NCI-H1694 (cell line): ENCODE measurements at places on chromosomes 11 and 22.
A peak's percentile ranks its signal among the peaks of the same experiment; 100 is the strongest.

- no peak for DNase-seq
Observed at GRCh38 chr11:8026982-8027381, 39.8 kb downstream of the EIF3F start.

DNA sequence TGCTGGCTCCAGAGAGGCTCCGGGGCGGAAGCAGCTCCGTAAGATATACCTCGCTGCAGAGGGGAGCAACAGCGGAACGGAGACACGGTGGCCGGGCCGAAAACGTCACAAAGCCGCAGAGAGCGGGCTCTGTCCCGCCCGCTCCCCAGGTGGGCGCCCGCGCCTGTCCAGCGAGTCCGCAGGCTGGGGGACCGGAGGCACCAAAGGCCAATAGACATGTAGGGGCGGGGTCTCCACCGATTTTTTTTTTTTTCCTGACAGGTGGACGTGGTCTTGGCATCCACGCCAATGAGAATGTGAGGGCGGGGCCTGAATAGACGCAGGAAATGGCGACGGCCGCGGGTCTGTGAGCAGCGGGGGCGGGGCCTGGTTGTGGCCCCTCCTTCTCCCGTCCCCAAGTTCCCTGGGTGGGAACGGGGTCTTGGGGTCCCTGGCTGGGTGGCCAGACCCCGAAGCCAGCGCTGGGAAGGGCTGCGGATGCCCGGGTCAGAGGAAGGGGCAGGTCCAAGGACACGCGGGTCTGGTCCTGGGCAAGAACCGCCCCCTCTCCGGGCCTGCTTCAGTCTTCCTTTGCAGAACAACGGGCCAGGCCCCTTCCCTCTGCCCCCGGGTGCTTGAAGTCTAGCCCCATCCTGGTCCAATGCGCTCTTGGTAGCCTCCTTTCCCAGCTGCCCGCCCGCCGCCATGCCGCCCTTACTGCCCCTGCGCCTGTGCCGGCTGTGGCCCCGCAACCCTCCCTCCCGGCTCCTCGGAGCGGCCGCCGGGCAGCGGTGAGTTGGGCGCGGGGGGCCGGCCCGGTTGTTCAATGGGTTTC is at the start of gene DNAJC4:
Gene DNAJC4 (plus strand): TSS at position 378 of the 814 bp plus-strand sequence. CDS start 307 bp downstream, at position 685.
- DNase-seq = peak; percentile 89

- no peak for DNase-seq
Observed at GRCh38 chr11:47570651-47571356, 5.4 kb downstream of the PTPMT1 start.

- no peak for DNase-seq
Observed at GRCh38 chr11:70418130-70418529, 19.8 kb downstream of the CTTN start.

DNA sequence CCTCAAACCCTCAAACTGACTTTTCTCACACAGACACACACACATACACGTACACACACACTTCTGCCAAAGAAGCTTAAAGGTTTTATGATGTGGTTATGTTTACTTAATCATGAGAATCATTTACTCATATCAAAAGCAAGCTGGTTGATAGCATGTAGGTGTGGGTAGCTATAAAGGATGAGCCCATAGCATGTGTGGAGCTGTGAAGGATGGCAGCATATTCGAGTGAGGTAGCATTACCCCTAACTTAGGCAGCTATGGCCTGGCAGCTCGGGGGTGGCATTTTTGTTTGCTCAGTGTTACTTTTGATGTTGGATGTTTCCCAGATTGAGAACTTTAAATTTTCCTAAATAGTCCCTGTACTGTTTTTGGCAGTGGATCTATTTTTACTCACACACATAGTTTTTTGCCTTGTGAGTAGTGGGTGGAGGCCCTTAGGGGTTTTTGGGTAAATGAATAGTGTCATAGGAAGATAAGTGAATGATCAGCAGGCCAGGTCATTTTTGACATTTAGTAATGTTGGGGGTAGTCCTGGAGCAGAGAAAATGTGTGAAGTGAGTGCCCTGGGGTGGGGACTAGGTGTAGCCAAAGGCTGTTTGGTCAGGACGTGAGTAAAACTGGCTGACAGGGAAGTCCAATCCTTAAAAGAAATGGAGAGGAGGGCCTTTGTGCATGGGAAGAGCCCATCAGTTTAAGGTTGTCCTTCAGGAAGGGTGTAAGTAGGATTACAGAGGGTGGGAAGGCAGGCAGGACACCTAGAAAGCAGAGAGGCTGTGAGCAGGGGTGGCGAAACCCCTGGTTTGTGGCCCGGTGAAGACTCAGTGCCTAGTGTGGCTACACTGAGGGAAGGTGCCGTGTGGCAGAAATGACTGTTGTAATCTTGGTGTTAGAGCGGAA is 7.1 kb downstream of the YWHAH start:
- DNase-seq = no peak

GRCh38 chr11:123616505-123617198 is 37.8 kb downstream of the SCN3B start:
- DNase-seq = peak; percentile 23

GRCh38 chr11:4098026-4098621 is 3.5 kb downstream of the RRM1 start:
- DNase-seq = no peak

- peak; percentile 32 for DNase-seq
Observed at GRCh38 chr22:40193429-40194421, 16.0 kb downstream of the TNRC6B start.

GRCh38 chr11:116879800-116880625 is 42.6 kb upstream of the APOA1 start:
- DNase-seq = no peak

DNA sequence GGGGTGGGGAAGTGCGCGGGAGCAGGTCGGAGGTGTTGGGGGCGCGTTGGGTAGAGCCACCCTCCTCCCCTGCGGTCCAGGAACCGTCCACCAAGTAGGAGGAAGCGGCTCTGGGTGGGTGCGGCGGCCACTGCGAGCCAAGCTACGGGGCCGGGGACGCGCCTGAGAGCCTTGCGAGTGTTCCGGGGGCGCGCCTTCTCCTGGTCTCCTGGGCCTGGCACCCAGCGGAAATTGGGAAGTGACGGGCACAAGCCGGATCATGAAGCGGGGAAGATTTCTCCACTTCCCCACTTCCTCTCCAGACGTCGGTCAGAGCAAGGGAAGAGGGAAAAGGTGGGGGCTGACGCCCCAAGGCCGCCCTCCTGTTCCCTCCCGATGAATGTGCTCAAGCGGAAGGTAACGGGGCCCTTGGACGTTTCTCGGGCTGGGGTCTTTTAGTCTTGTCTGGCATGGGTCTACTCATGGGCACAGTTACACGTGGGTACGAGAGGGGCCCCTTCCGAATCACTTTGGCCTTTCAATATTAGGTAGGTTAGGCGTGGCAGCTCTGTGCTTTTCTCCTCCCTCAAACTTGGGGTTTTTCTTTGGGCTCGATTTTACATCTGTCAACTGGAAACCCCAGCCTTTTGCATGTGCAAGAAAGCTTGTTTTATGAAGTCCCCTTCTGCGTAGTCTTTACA is 865 bp downstream of the RBM14 start:
- no peak for DNase-seq

DNA sequence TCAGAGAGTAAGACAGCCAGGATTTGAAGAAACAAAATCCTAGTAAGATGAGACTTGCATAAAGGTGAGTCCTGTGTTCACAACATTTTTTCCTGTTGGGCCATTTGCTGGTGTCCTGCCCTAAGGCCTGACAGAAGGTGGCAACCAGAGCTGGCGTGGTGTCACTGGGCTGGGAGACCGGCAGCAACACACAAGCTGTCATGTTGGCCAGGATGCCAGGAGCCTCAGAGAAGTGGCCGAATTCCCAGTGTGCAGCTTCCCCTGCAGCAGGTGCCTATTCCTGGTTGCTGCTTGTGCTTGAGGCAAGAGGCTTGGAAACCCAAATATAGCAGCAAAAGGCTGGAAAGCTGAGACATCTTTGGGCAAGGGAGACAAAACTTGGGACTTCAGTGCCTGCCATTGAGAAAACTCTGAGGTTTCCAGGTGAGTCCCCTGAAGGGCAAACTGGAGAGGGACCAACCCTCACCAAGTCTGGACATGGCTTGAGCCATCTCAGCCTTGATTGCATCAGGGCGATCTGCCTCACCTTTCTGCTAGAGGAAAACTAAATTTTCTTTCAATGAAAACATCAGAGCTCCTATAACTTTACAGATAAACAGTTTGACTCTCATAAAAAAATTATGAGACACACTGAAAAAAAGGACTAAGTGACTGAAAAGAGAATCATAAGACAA is 25.9 kb downstream of the ALG12 start:
- DNase-seq = peak; percentile 36

GRCh38 chr22:29065468-29066190 is 4.0 kb upstream of the C22orf31 start:
- DNase-seq = no peak

GRCh38 chr11:118436639-118437207 is 431 bp downstream of the KMT2A start:
- no peak for DNase-seq

DNA sequence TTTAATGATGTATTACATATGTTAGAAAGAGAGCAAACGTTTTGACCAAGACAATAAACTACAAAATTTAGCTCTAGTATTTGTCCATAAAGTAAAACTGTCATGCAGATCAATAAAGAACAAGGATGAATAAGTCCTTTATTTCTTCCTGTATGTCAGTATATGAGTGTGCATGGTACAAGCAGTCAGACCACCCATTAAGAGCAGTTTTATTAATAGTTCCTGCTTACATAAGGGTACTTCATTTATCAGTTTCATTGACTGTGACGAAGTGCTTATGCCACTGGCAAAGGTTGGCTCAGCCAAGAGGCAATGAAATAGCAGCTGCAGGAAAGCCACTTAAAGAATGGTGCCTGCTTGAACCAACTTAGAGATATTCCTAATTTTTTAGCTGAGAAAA is 913.0 kb upstream of the CNTN5 start:
- no peak for DNase-seq

DNA sequence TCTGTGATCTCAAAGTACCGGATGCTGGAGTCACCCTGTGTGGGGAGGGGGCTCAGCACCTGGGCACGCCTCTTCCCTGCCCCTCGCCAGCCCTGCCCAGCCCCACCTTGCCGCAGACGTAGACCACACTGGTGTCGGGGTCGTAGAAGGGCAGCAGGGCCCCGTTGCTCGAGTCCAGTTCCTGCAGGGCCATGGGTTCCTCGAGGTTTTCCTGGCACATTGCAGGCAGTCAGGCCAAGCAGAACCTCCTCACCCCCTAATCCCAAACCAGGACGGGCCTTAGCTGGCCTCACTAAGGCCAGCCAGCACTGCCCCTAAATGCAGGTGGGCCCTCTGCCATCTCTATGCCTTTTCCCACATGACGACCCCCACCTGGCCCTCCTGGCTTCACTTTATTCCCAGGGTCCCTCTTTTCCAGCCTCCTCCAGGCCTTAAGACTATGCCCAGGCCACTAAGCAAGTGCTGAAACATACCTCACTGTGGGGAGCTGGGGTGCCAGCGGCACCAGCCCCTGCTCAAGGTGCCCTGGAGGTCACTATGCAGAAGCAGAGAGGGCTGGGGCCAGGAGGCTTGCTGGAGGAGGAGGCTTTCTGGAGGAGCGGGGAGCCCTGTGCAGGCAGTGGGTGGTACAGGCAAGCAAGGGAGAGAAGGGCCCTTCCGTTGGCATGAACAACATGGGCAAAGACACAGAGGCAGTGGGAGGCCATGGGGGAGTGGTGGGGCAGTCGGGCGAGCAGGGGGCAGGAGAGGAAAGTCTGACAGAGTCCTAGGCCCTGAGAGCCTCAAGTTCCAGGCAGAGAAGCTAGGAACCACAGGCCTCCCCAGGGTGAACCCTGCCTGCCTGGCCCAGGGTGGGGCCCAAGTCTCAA is 2.8 kb downstream of the CORO1B start:
- no peak for DNase-seq

DNA sequence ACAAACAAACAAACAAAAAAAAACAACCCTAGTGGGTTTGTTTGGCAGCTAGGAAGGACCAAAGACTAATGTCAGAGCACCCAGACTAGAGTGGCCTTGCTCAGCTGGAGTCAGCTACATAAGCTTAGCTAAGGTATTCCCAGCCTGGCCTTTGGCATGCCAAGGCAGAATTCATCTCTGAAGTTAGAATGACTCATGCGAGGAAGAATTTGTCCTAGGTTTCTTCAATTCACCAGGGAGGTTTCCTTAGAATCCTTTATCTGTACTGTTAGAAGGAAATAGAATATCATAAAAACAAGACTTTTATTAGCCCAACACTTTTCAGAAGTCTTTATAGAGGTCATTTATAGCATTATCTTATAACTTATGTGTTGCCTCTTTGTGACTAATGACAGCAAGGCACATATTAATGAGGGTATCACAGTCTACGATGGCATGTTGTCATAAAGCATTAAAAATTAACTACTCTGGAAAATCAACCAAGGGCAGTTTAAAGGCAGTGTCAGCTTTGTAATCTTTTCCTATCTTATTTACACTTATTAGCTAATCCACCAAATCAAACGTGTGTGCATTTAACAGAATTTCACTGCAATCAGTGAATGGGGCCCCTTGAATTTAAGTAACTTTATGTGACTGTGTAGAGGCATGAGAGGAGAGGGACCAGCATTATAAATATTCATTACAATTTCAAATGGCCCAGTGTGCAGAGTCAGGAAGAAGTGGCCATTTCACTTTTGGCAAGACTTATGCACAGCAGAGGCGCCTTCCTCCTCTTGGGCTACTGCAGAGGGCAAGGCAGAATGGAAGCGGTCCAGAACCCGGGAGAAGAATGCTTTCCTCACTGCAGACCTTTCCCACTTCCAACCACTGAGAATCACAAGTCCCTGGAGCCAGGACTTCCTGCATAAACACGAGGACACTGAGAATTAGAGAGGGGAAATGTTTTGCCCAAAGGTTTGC is 36.3 kb downstream of the SLC5A1 start:
- no peak for DNase-seq

DNA sequence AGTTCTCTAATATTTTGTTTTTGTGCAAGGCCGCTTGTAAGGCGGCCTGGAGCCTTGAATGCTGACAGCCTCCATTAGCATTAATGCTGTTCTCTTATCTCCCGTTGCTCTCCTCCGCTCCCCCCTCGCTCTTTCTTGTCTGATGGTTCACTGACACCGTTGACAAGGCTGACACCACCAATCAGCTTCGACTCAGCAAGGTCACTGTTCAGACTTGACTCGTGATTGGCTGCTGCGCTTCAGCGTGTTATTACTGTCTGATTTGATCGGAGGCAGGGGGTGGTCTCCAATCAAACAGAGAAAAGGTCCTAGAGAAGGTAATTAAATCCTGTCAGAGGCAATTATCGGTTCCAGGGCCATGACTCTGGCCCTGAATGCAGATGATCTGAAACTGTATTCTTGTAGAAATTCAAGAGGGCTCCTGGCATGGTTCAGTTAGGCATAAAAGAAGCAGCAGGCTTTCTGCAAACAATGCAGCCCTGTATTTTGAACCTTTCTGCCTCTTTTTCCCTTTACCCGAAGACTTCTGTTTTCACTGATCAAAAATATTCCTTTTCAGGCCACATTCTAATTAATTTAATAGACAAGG is 49.3 kb upstream of the MPPED2 start:
- DNase-seq = no peak

- DNase-seq = no peak
Observed at GRCh38 chr11:1964348-1964747, 17.2 kb downstream of the MRPL23 start.

- DNase-seq = no peak
Observed at GRCh38 chr22:30196141-30196879, 50.2 kb downstream of the LIF start.

- DNase-seq = no peak
Observed at GRCh38 chr11:116513894-116514293, 258.9 kb downstream of the BUD13 start.

GRCh38 chr22:35903571-35904335 is 124.9 kb downstream of the RBFOX2 start:
- no peak for DNase-seq
